Activated CD4-positive, alpha-beta T cell treated with anti-CD3 and anti-CD28 coated beads, Interleukin-2, amount 10 ng/mL, durations not matched to agents 7 days and 5 days (primary cell): ENCODE measurements at places on chromosomes 5 and 9.

- no peak for DNase-seq
Measured at GRCh38 chr9:35792024-35792813, 828 bp downstream of the NPR2 start.

GRCh38 chr9:114465906-114466900 lies 39.1 kb downstream of the WHRN start:
- DNase-seq: no peak

GRCh38 chr9:88090151-88090581 lies 48.1 kb downstream of the SPATA31C2 start:
- DNase-seq: no peak

DNA sequence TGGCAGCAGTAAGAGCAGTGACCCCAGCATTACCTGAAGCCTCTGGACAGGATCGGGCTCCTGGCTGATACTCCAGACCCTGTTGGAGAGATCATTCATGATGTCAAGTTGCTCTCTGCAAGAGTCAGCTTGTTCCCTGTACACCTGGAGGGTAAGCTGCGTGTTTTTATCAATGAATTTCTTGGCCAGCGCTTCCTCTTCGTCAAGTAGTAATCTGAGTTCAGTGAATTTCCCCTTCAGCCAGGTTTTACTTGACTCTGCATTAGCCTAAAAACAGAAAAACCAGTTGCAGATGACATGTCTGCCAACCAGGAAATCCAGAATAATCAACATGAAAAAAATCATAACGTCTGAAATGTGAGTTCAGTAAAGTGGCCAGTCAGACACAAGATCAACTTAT lies 19.1 kb downstream of the TRIM14 start:
- DNase-seq: peak; percentile 23

GRCh38 chr9:16559418-16560188 lies 310.9 kb downstream of the BNC2 start:
- DNase-seq: no peak

DNA sequence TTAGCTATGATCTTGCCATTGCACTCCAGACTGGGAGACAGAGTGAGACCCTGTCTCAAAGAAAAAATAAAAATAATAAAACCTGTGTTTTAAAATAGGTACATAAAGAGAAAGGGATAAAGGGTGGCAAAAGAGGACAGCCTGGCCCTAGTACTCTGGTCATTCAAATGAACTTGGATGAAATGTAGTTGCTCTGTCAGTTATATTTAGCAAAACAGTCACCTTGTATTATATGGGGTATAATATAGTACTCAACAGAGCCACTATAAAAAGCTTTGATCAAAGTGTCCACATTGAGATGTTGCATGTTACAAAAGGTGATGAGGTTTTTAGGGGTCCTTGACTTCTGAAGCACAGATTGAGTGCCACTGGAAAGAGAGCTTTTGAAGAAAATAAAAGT lies 61.1 kb upstream of the EQTN start:
- no peak for DNase-seq

DNA sequence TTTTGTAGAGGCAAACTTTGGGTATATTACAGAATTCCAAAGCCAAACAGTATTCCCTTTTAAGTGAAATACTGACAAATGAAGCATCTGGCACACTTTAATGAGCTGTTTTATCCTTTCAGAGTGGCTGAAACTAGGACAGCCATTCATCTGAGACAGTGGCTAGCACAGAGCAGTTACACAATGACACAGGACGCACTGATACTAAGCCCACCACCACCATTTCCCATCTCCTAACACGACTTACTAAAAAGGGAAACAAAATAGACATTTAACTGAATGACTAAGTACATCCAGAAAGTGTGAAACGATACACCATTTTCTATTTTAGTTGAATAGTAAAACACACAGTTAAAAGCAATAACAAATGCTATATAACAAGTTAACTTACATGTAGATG lies 120.4 kb upstream of the RETREG1 start:
- DNase-seq: no peak

DNA sequence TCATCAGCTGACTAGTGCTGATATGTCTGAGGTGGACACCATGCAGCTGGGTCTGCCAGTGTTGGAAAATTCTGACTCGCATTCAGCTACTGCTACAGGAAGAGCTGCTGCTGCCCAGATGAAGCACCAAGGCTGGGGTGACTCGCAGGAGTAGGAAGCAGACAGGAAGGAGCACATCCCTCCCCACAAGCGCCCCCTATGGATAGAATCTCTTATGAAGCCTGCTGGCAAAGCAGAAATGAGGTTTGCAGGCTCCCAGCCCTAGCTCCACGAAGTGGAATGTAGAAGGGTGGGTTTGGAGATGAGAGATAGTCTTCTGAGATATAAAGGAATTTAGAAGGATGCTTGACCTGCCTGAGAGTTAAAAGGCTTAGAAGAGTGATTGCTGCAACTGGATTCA lies 443.0 kb downstream of the ACTL7B start:
- DNase-seq: no peak

- DNase-seq: no peak
Measured at GRCh38 chr9:135513351-135513846, 7.8 kb upstream of the LCN1 start.

DNA sequence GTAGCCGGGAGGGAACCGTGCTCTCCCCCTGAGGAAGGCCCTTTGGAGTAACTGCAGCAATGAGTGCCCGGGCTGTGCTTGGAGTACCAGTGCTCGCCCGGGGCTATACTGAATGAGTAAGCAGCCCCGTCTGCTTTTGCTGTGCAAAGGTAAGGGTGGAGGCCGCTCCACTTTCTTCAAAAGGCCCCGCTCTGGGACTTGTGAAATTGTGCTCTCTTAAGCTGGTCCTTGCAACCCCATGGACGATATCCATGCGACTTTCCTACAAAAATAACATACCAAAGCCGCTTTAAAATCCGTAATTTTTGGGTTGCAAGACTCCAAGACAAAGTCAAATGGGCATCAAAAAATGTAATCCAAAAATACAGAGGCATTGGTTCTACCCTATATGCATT lies 578 bp upstream of the TNFAIP8 start:
- peak; percentile 44 for DNase-seq

- no peak for DNase-seq
Measured at GRCh38 chr5:170482511-170482910, 21.3 kb upstream of the KCNIP1 start.

DNA sequence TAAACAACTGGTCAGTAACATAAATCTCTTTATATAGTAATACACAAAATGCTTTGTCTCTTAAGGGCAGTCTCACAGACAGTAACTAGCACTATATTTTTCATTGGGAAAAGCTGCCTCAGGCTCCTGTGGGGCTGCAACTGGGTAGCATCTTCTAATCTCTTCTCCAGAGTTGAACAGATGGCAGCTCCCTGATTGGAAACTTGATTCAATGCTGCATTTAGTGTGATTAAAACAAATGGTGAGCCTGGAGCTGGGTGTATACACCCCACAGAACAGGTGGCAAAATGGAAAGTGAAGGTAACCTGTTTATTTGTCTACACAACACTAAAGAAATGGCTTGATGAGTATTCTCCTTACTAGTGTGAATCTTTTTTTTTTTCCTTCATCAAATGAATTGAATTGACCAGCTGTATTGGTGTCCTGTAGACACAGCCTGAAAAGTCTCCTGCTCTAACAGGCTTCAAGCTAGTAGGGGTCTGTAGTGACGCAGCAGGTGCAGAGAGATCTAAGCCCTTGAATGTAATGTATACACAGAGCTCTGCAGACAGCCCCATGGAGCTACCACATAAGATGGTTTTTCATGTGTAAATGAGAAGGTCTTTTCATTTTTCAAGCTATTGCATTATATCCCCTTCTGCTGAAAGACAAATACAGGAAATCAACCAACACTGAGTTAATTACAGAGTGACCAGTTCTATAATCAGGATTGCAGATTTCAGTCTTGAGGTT lies 43.3 kb downstream of the IZUMO3 start:
- DNase-seq: no peak

DNA sequence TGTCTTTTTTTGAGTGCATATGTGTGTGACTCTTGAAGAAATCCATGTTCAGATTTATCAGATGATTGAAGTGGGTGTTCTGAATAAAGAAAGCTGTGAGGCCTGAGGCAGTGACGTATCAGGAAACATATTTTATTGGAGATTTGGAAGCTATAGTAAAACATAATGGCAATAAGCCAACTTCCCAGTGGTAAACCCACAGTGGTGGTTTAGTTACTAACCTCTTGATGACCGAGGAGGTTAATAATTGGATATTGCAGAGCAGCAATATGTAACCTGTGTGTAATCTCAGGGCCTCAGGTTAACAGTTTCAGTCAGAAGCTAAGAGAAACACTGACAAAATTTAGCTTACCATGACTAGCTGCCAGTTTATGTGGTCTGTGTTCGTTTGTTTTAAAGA lies 6.9 kb downstream of the RGMB start:
- DNase-seq: no peak

- no peak for DNase-seq
Measured at GRCh38 chr9:18786911-18787650, 245.9 kb downstream of the SAXO1 start.

GRCh38 chr5:23823521-23823920 lies 316.1 kb downstream of the PRDM9 start:
- DNase-seq: no peak

GRCh38 chr5:54638106-54638505 lies 120.5 kb downstream of the SNX18 start:
- DNase-seq: no peak

- no peak for DNase-seq
Measured at GRCh38 chr5:39452846-39453245, 28.1 kb upstream of the DAB2 start.

- DNase-seq: no peak
Measured at GRCh38 chr5:127830829-127831598, 127.8 kb downstream of the CCDC192 start.

- DNase-seq: no peak
Measured at GRCh38 chr5:437281-437771, 5.7 kb upstream of the EXOC3 start.

GRCh38 chr9:95896580-95896979 lies 21.1 kb downstream of the ERCC6L2 start:
- no peak for DNase-seq

DNA sequence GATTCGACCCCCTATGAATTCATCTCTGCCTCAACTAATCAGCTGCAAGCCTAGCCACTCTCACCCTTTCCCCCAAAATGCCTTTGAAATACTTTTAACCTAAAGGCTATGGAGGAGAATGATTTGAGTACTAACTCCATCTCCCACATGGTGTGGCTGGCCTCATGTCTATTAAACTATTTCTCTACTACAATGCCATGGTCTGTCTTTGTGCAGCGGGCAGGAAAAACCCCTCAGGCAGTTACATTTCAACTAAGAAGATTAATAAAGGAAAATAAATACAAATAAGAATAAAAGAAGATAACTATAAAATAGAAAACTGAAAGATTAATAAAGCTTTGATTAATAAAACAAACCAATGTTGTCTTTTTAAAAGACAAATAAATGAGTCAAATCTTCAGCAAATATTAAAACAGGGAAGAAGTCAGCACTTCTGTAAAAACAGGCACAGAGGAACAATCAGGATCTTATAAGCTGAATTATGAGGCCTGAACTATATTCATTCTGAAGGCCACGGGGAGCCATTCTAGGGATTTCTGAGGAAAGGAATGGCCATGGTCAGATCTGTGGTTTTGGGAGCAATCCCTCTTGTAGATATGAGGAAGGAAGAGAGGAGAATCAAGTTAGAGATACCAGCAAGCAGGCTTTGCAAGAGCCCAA lies 116.1 kb upstream of the SLC12A2 start:
- no peak for DNase-seq

- no peak for DNase-seq
Measured at GRCh38 chr5:96242571-96242970, 190.5 kb downstream of the PCSK1 start.

DNA sequence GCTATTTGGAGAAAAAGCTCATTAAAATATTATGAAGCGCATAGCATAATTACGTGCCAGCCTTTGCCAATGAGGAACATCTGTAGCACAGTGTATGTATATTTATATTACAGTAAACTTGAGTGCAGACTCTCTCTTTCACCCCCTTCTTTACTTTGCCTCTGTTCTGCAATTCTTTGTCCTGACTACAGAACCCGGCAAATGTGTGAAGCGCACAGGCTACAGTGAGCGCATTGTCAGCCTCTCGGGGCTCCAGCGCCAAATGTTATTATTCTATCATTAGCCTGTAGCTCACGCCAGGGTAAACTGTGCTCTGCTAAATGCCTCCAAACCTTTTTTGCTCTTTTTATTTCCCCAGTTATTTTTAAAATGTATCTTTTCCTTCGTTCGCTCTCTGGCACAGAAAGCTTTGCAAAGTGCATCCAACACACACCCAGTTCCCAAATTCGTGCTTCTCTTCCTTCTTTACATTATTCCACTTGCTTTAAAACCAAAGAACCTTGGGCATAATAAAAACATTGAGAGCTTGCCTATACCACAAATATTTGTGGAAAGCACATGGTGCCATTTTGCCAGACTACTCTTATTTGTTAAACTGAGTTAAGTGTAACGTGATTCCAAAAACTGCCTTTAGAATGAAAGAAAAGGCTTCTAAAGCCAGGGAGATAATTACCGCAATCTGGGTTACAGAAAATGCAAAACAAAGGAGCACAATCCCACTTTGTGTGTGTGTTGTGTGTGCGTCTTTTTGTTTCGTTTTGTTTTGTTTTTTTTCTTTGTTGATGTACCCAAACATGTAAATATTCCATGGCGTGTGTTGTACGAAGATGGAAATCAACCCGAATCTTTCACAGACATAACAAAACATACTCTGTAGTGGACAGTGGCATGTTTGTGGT lies 164.1 kb upstream of the MPDZ start:
- DNase-seq: no peak

- no peak for DNase-seq
Measured at GRCh38 chr5:94375801-94376200, 242.6 kb downstream of the KIAA0825 start.

- DNase-seq: no peak
Measured at GRCh38 chr5:7517006-7517405, 121.1 kb downstream of the ADCY2 start.

- peak; percentile 90 for DNase-seq
Measured at GRCh38 chr5:177429248-177430040, 3.0 kb downstream of the GRK6 start.

- no peak for DNase-seq
Measured at GRCh38 chr5:130106480-130106879, 202.2 kb downstream of the CHSY3 start.

DNA sequence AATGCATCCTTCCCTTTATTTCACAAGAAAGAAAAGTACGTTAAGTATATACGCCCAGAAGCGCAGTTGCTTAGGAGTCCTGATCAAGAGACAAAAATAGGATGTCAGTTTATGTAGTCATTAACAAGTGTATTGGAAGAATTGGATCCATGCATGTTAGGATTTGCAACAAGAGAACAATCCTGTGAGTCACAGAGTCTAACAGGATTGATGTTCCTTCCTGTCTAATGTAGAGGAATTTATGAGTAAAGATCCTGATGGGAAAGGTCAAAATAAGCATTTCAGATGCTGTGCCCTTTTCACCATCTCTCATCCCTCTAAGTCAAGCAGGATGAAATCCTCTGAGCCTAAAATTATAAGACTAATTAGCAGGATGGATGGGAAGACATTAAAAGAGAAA lies 406.0 kb upstream of the GRIA1 start:
- no peak for DNase-seq

- no peak for DNase-seq
Measured at GRCh38 chr5:77881528-77881927, 105.4 kb upstream of the TBCA start.

GRCh38 chr9:133592731-133593409 lies 16.3 kb downstream of the FAM163B start:
- DNase-seq: peak; percentile 40
